Stimulated activated CD4-positive, alpha-beta T cell treated with anti-CD3 and anti-CD28 coated beads, Interleukin-1b, Interleukin-23, amount 100 ng/mL, for 4 hours (primary cell): ENCODE measurements at places on chromosomes 1 and 21.

DNA sequence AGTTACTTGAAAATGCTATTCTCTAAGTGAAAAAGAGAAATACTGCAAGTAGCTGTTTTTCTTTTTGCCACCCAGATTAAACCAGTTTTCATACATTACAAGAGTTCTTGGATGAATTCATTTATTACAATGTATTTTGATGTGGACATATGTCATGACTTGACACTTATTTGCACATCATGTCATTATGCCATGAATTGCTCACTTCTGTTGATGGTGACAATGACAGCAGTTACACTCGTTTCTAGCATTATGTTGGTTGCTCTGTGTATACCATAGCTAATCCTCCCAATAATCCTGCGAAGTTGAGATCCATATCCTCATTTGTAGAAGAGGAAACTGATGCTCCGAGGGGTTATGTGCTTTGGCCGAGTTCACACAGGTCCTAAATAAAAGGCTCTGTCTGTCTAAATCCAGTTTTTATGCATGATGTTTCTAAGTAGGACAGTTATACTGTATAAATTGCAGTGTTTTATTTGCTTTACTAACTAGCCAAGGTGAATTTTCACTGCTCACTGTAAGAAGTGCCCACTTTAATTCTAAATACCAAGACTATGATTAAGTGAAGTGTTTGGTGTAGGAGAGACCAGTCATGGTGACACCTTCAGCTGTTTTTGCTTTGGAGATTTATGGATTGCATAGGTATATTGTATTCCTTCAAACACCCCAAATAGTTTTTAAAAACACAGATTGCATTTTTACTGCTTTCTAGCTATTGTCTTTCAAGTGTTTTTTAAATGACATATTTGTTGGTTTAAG, 56.7 kb downstream of the PRDM2 start:
- no peak for DNase-seq

GRCh38 chr1:203148127-203148526, 20.6 kb downstream of the ADORA1 start:
- DNase-seq, result no peak

DNA sequence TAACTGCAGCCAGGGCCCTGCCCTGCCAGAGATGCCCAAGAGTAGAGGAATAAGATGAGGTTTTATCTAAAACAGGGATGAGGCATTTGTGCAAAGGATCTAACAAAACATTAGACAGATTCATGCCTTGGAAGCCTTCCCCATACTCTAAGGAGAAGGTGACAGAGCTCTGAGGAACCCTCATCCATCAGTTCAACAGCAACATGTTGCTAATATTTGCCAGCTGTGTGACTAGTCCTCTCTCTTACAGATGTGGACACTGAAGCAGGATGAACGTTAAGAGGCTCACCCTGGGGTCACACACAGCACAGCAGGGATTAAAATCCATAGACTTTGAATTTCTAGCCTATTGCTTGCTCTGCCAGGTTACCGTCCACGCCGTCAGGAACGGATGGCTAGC, 99.0 kb downstream of the ZBTB18 start:
- DNase-seq, result no peak

GRCh38 chr1:157437296-157437695, 115.0 kb downstream of the FCRL5 start:
- DNase-seq, result no peak

DNA sequence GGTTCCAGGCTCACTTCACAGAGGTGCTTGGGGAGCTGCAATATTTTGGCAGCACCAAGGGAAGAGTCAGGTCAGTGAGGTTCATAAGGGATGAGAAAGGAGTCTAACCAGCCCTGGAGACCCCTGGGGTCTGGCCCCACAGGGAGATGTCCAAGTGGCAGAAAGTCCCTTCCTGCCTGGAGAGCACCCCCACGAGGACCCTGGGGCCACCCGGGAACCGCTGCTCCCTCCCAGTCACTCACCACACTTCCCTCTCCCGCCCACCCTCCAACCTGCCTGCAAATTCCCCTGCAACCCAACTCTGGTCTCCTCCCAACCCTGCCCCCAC, 6.5 kb upstream of the ITGB2 start:
- no peak for DNase-seq
